ENCODE measurements at places on chromosomes 12 and 14.

DNA sequence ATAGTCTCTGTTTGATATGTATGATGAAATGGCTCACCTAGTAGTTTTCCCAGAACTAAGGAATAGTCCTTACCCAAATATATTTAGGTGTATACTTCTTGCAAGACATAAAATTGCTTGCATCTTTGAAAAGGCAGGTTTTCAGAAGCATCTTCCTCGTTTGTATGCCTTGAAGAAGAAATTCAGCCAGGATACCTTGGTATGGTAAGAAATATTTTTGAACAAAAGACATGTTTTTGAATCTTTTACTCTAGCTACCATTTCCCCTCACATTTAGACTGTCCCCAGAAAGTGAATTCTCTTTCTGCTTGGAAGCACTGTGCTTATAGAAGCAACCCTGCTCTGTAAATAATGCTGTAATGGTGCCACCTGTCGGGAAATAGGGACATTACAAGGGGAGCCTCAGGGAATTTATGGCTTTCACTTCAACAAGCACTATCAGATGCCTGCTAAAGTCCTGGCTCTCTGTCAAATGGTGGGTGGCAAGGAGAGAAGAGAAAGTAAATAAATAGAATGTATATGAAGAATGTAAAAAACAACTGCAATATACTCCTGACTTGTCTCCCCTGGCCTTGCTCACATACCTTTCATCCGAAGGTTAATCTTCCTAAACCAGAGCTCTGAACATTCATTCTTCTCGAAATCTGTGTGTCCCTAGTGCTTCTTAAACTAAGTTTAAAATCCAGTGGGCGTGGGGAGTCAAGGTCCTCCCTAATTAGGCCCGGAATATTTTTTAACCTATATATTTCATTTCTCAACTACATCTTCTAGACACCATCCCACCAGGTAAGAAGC, 6.1 kb downstream of the CCDC184 start:
- DNase-seq: peak; percentile 70

- DNase-seq: no peak
Measured at GRCh38 chr12:32400866-32401265, 1.5 kb downstream of the FGD4 start.

DNA sequence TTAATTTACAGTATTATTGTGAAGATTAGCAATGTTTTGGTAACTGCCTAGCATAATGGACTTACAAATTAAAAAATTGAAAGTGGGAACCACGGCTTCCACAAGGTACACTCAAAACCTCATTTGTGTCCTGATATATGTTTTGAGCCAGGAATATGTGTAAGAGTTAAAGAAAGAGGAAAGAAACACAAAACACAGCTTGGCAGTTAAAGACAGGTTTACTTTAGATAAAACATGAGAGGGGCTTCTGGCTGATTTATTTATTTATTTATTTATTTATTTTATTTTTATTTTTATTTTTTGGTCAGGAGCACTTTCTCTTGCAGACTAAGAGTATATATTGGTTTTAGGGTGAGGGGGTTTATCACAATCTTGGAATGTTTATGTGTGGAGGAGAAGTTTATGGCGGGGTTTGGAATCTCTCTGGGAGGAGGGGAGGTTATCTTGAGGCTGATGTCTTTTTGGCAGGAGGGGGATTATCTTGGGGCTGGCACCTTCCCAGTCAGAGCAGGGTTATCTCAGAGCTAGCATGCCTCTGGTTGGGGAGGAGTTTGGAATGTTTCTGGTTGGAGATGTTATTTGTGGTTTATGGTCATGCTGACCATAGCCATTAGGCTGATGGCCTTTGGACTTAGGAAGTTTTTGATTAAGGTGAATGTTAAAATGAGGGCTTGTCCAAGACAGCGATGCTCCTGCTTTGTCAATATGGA, 436.7 kb downstream of the DAD1 start:
- no peak for DNase-seq

DNA sequence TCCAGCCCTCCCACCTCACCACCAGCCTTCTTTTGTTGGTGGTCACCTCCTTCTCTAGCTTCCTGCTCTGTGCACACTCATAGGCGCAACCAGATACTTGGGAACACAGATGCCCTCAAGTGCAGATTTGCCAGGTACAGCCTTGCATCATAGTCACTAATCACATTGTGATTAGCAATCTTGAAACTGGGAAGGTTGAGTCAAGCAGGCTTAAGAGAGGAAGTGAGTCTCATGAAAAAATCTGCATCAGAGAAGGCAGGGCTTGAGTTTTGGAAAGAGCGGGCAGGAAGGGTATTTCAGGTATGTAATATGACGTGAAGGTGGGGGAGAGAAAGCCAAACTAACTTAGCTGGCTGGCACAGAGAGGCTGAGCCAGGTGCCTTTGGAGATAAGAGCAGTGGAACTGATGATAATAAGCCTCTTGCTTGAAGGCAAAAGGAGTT, 2.7 kb upstream of the RABGGTA start:
- no peak for DNase-seq

DNA sequence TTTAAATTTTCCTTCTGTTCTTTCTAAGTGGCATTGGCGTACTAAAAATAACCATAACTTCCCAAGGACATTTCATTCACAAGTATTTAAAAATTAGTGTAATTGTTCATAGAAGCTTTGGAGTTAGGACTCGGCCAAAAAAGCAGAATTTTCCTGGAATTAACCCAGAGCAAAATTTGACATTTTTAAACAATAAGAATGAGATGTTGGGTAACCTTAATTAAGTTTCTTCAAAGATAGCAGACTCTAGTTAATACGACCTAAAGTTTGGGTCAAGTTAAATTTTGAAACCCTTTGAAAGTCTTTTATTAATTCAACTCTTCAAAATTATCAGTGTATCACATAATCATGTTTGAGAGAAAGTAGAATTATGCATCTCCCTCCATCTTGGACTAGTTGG, 118.3 kb downstream of the AKAP6 start:
- DNase-seq: no peak

GRCh38 chr14:72613231-72613974, 280.5 kb downstream of the DPF3 start:
- DNase-seq: no peak

DNA sequence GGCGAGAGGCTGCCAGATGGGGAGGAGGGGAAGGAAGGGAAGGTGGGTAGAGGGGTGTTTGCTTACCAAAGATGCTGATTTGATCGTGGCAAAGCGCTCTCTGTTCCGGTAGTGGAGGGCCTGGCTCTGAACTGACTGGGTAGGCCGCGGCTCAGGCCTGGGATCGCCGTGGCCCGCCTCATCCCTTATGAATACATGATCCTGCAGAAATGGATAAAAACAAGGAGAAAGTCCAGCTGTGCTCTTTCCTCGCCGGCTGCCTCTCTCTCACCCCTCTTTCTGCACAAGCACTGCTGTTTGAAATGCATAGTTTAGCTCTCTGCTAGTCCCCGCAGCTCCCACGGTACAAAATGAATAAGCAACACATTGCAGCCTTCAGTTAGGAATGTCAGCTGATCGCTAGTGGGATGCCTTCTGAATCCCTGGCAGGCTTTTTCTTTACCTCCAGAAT, 53.8 kb downstream of the PEBP1 start:
- DNase-seq: peak; percentile 47

DNA sequence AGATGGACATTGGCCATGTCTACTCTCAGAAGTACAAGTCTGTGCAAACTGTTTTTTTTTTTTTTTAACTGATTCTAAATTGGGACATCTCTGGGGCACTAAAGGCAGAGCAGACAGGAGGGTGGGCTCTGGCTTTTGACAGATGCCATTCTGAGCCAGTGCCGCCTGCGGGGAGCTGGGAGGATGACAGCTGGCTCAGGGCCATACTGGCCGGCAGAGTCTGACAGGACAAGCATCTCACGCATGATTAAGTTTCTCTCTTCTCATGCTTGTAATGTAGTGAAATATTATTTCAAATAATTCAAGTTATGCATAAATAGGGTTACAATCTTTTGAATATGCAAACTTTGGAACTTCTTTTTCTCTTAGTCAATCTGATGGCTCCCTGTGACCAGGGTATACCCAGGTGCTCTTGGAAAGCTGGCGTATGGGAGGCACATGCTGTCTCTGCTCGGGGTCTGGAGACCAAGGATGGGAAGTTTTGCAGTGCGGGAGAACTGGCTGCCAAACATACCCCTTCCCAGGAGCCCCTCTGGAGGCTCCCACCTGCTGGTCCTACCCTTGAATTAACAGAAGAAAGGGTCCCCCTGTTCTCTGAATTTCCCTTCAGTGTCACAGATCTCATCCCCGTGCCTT, 7.6 kb downstream of the CDCA4 start:
- peak; percentile 41 for DNase-seq

DNA sequence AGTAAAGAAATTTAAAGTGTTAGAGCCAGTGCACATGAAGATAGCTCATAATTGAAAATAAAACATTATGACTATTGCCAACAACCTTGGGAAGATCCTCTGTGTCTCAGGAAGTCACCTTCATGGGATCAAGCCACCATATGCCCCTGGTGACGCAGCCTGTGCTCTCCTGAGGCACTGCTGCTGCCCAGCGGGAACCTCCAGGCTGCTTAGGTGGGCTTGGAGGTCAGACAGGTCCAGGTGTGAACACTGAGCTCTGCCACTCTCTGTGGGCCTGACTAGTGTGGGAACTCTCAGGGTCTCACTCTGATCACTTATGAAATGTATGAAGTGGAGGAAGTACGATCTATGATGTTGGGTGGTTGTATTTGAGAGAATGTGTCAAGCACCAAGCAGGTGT, 16.7 kb downstream of the SLC35E3 start:
- DNase-seq: no peak

DNA sequence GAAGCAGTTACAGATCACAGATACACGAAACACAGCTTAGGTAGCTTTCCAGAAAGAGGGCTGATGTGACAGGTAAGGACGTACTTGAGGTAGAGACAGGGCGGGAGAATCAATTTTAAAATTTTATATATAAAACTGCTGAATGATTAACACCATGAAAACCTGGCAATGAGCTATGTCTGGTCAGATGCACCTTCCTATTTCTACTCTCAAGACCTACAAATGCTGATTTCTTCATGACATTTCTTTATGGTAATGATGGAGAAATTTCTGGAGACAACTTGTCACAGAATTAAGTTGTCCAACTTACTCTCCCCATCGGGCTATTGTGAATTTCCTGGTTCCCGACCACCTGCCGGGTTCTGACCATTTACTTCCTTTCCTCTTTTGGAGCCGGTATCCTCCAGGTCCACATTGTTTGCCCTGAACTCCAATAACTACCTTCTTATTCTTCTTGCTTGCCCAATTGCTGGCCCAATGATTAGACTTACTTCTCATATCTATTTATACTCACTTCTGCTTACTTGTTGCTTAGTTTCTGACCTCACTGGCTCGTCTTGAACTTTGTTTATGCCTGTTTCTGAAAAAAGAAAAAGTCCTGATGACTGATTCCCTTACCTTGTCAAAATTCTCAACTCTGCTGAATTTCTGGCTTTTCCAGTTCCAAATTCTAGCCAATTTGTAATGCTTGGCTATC, 12.8 kb upstream of the ATP2B1 start:
- DNase-seq: no peak

DNA sequence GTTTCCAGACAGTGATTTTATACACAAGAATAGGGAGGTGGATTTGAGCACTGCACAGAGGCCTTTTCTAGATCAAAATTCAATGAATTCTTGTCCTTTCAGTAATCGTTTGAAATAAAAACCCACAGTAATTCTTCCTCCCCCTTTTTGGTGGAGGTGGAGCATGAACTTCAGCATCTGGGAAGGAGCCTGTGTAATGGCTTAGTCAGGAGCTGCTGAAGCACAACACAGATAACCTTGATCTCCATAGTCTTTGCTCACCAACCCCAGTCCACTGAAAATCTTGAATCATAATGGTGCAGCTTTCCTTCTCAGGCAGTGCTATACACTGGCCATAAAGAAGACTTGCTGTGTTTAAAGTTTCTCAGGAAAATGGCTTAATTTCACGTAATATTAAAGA, 6.4 kb upstream of the TBPL2 start:
- DNase-seq: peak; percentile 73

DNA sequence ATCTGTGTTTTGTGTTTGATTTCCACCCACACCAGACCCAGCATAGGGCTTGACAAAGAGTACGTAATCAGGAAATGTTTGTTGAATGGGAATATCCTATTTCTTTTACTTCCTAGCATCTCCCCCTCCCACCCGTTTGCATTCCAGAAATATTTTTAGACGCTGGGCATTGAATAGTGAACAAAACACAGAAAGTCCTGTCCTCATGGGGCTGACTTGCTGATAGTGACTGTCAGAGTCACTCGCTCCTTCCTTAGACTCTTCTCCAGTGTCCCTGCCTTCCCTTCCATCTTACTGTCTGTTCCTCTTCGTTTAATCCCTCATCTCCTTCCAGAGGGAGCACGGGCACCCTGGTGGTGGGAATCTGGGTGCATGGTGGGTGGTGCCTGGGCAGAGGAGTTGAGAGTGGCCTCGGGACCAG, 53.6 kb downstream of the SLC25A47 start:
- DNase-seq: peak; percentile 51

- no peak for DNase-seq
Measured at GRCh38 chr12:65596514-65597091, 227.7 kb upstream of the HMGA2 start.

GRCh38 chr14:24674204-24674970, 40.4 kb upstream of the GZMB start:
- DNase-seq: no peak

DNA sequence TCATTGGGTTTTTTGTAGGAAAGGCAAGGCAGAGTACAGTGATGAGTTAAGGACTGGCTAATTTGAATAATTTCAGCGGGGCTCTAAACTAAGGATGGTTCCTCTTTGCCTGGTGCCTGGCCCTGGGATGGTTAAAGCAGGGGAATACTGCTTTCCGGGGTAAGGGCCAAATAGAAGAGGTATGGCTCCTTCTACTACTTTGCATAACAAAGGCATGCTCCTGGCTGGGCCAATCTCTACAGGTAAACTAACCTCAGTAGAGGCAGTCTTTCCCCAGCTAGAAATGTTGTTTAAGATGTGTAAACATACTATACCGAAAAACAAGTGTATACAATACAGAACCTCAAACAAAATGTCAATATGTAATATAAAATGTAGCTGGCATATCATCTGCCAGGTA, 1239.0 kb downstream of the SLC16A7 start:
- DNase-seq: no peak

- no peak for DNase-seq
Measured at GRCh38 chr12:96108321-96108720, 72.9 kb upstream of the LTA4H start.

GRCh38 chr12:98999559-98999958, 354.5 kb downstream of the APAF1 start:
- DNase-seq: no peak

DNA sequence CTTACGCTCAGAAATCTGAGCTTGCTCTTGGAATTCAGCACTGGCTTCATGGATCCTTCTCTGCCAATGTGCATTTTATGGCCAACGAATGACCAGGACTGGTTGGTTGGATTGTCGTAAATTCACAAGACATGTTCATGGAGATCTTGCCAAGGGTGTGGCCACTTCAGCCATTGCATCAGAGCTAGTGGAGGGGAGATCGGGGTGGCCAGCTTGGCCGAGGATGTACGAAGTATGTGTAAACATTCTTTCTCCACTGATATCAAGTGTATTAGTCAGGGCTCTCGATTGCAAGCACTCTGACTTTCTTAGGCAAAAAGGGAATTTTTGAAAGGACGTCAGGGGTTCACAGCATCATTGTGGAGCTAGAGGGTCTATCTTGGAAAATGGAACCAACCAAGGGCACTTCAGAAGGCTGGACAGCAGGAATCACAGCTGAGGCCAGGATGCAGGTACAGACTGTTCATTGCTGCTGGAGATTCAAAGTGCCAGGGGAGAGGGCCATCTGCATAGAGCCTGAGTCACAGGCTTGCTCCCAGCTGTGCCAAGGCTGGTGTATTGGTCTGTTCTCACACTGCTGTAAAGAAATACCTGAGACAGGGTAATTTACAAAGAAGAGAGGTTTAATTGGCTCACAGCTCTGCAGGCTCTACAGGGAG, 32.9 kb upstream of the ADGRD1 start:
- DNase-seq: peak; percentile 90

Data from GM03348 (cell line).